ENCODE measurements at places on chromosomes 16 and 17.

- DNase-seq: no peak
These were observed 17.0 kb upstream of the RAB11FIP4 start for GRCh38 chr17:31374503-31374902.

DNA sequence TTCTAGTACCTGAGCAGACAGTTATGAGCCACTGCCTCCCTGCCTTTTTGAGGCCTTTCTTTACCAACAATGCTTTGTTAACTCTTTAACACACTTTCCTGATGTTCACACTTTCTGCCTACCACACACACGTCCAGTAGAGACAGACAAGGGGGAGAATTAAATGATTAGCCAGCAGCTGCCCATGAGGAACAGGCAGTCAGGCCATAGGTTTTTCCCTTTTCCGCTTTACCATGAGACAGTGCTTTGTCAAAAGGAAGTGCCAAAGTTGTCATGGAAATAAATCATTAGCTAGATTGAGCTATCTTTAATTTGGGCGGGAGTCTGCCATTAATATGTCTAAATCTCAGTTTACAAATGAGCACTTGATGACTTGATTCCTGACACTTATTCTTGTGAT is 102.1 kb downstream of the PITPNC1 start:
- no peak for DNase-seq

- no peak for DNase-seq
These were observed 14.7 kb upstream of the DHX40 start for GRCh38 chr17:59550703-59551102.

DNA sequence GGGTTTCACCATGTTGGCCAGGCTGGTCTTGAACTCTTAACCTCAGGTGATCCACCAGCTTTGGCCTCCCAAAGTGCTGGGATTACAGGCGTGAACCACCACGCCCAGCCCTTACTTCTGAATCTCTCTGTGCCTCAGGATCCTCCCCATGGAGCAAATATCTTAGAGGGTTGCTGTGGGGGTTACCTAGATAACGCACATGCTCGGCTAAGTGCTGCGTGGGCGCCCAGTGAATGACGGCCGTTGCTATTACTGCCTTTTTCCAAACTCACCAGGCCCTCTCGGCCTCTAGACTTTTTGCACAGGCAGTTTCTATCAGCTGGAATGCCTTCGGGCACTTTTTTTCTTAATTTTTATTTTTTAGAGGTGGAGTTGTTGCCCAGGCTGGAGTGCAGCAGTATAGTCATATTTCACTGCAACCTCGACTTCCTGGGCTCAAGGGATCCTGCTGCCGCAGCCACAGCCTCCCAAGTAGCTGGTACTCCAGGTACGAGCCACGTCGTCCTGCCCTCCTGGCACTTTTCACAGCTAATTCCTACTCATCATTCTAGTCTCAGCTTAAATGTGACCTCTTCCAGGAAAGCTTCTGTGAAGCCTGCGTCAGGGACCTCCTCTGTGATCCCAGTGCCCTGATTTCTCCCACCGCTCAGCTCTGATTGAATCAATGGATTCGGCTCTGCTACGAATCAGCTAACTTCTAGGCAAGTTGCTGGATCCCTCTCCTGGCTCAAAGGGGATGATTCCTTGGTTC is 8.6 kb downstream of the CCDC102A start:
- DNase-seq: no peak

DNA sequence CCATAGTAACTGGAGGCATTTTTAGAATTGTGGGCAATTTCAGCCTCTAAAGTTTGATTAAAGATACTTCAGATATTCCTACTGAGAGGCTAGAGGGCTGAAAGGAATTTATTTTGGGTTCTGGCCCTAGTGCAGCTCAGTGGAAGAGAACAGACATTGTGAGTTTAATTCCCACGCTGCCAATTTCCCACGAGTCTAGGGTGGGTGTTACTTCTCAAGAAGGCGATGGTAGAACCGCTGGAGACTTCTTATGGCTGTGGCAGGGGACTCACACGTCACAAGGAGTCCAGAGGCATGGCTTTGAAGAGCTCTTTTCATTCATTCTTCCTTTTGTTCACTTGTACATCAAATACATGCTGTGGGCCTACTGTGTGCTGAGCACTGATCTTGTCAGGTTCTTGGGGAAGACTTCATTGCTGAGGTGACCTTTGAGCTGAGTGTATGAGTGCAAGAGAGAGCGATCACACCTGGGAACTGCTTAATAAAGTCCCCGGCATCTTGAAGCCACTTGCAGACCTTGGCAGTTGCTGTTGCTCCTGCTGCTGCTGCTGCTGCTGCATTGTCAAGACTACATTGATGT is 111.7 kb downstream of the WWOX start:
- DNase-seq: no peak

DNA sequence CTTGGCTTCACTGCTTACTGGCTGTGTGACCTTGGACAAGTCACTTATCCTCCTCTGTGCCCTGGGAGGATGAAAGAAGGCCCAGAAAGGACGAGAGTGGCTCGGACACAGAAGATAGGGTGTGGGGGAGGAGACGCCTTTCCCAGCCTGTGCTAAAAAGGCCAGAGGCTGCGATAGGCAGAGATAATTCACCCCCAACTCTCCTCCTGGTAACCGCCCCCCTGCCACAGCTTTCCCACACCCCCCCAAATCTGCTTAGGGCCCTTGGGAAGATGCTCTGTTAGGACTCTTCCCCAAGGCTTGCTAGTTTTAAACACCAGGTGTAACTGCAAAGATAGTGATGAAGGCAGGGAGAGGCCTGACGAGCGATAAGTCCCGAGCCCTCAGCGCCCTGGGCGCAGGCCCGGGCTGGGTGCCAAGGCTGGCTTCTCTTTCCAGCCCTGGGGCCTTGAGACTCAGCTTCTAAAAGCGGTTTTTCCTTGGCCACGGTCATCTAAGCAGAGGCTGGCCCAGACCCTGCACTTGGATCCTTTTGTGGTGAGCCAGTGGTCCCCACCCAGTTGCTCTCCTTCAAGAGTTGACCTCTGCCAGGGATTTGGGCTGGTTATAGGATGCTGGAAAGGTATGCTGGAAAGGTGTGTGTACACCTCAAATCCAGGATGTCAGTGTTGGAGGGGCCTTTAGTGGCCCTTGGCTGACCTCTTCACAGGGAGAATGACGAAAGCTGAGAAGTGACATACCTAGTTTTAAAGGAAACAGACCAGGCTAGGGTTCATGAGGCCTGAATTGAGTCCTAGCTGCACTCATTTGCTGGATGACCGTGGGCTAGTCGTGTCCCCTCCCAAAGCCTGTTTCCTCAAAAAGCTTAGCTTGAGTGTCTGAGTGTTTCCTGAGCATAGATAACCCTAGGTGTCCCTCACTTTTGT is 3.4 kb upstream of the PPP1R9B start:
- DNase-seq: no peak

DNA sequence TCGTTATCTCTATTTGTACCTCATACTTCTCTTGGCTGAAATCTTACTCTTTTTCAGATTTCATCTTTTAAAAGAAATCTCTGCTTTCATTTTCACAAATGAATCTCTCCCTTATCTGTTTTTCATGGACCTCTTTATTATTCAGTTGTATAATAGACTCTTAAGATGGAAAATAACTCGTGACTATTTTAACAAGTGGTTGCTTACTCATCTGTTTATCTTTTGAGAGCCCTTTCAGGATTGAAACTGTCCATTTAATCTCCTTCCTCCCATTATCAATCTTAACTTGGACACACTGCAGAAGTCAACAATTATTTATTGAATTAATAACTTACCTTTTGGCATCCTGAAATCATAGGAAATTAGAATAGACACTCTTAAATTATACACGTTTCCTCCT is 68.8 kb downstream of the ABCA8 start:
- no peak for DNase-seq

DNA sequence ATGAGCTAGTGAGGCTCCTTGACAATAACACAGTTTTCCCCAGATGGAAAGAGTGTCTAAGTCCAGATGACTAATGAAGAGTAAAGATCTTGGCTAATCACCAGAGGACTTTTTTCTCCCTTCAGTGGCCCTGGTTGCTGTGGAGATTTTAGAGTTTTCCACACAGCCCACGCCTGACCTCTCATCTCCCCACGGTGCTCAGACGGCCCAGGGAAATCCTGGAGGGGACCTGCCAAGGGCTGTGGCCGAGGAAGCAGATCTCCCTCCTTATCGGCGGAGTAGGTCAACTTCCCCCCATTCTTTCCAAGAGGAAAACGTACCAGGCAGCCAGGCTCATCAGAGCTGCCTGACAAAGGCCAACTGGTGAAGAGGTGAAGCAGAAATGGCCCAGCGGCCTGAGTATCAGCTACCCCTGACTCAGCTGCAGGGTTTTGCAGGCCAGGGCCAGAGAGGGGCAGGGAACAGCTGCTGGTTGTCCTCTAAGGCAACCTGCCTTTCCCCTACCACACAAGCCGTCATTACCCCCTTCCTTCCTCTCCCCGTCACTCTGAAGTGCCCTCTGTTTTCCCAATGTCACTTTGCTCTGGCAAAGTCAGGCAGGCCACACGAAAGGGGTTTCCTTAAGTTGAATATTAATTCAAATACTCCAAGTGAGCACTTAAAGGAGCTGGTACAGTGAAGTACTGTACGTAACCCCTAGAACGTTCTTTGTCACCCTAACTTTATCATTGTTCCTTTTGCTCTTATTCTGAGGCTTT is 140.2 kb upstream of the ADAMTS18 start:
- DNase-seq: no peak

DNA sequence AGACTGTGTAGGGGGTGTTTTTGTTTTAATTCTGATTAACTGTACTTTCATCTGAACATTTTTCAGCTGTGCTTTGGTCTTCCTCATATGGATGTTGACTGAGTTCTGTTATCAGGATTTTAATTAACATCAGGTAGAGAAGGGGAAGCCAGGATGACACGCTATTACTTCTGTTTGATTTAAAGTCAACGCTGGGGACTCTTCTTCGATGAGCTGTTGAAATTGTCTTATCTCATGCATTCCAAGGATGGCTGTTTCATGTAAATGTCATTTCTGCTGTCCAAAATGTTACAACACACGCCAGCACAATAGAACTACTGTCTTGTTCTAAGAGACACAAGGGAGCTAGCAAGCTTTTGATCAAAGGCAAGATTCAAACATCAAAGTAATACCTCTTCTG is 263.3 kb upstream of the CDH5 start:
- DNase-seq: no peak

DNA sequence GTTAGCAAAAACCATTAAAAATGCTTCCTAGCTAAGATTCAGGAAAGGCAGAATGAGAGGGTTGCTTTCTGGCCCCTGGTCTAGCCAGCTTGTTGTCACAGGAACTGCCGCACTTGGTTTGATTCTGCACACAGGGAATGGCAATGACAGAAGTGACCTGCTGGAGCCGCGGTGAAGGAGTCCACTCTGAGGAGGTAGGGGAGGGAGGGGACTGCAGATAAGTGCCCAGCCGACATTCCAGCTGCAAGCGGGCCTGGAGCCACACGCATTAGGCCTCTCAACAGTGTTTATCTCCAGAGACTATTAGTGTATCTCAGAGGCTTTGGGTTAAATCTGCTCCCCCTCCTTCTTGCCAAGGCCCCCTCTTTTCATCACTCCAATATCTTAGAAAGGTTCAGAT is 38.6 kb downstream of the CDRT15 start:
- DNase-seq: no peak

GRCh38 chr17:29250666-29251065 is 4.0 kb downstream of the CRYBA1 start:
- DNase-seq: no peak

DNA sequence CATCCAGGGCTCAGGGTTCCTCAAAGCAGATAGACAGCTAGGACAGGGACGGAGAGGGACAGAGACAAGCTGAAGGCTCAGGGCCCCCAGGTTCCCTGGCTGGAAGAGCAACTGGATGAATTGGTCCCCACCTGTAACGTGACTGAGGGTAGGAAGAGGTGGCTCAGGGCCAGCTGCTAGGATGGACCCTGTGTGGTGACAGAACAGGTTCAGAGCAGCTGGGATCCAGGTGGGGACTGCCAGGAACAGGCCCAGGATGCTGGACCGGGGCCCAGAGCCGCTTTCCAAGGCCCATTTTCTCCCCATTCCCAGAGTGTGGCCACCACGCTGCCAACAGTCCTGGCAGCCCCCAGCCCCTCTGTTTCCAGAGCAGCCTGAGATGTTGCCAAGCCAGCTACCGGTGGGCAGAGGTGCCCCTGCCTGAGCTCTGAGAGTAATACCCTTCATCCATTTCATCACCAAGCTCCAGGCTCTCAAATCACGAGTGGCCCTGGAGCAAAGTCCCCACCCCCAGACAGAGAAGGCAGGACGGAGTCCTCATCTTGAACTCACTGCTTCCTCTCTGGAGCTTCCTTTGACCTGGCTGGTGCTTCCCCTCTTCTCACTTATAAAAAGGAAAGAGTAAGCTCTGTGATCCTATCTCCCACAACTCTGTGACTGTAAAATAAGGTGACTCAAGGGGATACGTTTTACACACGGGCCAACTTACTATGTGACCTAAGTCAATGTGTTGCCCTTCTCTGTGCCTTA is 79.6 kb downstream of the TMEM132E start:
- DNase-seq: no peak

- no peak for DNase-seq
These were observed 76.7 kb upstream of the MED9 start for GRCh38 chr17:17400070-17400469.

- no peak for DNase-seq
These were observed 59.9 kb downstream of the ABR start for GRCh38 chr17:1119924-1120323.

DNA sequence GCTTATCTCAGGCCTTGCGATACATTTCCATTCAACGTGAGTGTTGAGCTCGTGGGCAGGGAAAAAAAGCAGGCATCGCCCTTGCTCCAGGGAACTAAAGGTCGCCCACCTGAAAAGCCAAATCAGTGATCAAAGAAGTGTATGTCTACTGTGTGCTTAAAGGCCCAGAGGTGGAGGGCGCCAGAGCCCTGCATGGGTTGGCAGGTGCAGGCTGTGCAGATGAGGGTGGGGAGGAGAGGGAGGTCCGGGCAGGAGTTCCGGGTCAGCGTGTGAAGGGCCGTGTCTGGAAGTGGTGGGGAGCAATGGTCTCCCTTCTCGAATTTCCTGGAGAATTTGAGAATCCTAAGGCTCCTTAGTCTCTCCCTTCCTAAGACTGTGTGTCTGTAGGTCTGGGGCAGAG is 7.2 kb downstream of the ADAM11 start:
- DNase-seq: no peak

DNA sequence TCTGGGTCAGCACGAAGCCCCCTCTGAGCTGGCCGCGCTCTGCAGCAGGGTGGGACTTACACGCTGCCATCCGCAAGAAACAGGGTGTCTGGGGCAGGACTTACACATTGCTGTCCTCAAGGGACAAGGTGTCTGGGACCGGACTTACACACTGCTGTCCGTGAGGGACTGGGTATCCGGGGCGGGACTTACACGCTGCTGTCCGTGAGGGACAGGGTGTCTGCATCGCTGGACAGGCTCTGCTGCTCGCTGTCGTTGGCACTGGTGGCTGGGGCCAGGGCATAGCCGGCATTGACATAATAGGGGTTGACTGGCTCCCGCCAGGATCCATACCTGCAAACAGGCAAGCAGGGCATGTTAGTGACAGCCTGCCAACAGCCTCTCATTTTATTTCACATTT is 31.4 kb downstream of the PDIA2 start:
- no peak for DNase-seq

DNA sequence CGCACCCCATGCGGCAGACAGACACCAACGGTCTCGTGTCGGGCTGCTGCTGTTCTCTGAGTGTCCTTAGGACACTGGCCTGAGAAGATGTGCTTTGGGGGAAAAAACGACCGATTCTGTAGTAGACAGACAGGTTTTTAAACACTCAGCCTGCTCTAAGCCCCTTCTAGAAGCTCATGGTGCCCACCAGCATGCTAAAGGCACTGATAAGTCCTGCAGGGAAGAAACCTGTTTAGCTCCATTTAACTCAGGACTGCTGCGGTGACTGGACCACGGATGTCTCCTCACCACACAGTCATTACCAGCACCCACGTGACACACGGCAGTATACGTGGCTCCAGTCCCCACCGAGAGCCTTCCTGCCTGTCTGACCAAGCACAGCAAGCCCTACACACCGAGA is 19.1 kb upstream of the APRT start:
- no peak for DNase-seq

All from left renal cortex interstitium (tissue), 4 donors.